Stimulated activated CD8-positive, alpha-beta memory T cell treated with anti-CD3 and anti-CD28 coated beads, Interleukin-7, amount 100 ng/mL, for 48 hours (primary cell): ENCODE measurements at places on chromosomes 6 and 20.

- DNase-seq: no peak
Measured at GRCh38 chr6:81906709-81907204, 154.3 kb upstream of the TENT5A start.

DNA sequence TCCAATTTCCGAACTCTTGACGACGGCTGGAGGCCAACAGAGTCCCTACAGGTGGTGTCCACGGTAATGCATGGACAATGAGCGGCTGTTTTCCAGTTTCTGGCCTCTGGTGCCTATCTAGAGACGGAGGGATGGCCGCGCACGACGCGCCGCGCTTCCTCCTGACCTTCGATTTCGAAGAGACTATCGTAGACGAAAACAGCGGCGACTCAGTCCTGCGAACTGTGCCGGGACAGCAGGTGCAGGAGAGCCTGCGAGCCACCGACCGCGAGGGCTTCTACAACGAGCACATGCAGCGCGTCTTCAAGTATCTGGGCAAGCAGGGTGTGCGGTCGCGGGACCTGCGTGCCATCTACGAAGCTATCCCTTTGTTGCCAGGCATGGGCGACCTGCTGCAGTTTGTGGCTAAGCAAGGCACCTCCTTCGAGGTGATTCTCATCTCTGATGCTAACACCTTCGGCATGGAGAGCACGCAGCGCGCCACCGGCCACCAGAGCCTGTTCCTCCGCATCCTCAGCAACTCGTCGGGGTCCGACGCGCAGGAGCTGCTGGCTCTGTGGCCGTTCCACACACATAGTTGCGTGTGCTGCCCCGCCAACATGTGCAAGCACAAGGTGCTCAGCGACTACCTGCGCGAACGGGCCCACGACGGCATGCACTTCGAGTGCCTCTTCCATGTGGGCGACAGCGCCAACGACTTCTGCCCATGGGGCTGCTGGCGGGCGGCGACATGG, 169.4 kb downstream of the CDK19 start:
- no peak for DNase-seq

DNA sequence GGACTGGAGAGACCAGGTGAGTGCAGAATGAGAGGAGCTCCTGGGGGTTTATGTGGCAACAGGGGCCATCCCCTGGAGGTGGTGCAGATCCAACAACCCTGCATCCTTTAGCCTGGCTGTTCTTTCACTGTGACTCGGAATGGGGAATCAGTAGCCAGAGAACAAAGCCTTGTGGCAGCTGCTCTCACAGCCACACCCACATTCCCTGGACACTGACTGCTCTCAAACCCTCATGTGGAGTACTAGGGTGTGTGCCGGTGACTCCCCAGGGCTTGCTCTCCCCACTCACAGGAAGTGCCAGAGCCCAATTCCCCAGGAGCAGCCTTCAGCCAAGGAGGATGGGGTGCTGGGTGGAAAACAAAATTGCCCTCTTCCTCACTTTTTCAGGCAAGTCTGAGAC, 30.2 kb upstream of the GGTLC1 start:
- DNase-seq: no peak

- no peak for DNase-seq
Measured at GRCh38 chr6:92166666-92167065, 1252.7 kb downstream of the EPHA7 start.

DNA sequence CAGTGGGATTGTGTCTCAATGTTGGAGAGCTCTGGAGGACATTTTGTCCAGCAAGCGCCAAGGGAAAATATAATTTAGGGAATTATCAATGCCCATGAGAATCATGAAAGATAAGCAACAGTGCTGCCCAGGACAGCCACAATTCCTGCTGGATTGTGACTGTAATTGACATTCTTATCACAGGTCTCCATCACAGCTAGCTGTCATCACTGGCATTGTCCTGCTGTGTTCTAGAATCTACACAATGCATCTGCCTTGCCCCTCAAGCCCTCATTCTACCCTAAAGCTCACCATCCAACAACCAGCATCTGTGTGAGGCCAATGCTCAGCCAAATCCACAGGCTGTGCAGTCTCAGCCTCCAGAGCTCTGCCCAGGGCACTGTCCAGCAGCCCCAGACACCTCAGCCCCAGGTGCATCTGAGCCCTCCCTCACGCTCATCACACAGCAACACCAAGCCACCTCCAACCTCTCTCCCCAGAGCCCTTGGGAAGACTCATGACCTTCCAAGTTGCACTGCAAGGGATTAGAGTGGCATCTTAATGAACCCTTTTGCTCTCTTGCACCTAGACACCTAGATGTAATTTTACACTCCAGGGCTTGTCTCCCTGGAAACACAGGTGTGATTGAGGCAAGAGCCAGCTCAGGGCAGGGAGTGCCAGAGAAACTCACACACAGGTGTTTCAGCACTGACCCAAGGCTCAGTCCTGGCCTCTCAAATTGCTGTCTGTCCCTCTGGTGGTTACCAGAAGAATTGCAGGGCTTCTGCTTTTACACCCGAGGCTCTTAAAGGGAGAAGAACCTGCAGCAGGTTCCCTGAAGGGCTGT, 85.2 kb upstream of the PHACTR3 start:
- DNase-seq: no peak

DNA sequence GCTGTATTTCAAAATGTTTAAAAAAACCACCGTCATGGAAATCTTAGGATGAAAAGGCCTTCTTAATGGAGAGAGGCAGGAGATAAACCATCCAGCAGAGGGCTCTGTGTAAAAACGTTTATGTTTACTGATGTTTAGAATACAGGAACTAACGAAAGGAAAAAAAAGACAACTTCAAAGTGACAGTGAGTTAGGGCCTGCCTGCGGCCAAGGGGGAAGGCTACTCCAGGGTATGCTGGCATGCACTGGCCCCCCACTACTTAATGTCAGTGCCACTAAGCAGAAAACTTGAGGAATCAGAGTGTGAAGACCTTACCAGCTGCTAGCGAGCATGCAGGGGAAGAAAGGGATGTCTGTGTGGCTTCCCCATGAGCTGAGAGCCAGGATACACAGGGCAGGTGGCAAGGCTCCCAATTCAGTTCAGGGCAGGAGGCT, 47.7 kb downstream of the AKAP7 start:
- DNase-seq: no peak

DNA sequence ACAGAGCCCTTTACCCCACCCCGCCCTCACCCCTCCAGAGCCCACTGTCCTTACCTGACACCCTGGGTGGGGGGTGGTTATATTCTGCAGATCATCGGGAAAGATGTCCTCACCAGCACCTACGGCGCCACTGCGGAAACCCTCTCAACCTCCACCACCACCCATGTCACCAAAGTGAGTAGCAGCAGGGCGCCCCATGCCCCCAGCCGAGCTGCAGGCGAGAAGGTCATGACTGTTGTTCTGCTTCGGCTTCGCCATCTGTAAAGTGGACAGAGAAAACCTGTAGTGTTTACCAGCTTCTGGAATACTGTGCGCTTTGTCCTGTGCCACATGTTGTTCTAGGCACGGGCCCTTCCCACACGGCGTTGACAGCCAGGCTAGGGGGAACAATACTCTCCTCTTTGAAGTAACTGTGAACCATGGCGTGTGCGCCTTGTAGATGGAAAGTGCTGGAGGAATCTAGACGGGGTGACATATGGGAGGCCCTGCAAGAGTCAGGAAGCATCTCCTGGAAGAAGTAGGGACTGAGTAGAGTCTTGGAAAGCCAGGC, 16.5 kb upstream of the AAR2 start:
- DNase-seq: no peak

GRCh38 chr20:23163562-23163961, 77.4 kb upstream of the CD93 start:
- no peak for DNase-seq

GRCh38 chr6:40718401-40718800, 131.2 kb upstream of the LRFN2 start:
- no peak for DNase-seq

GRCh38 chr6:90326404-90327057, 29.9 kb upstream of the BACH2 start:
- DNase-seq: no peak

- no peak for DNase-seq
Measured at GRCh38 chr6:43308101-43308989, at the start of gene CRIP3. Gene CRIP3 (minus strand): TSS chr6:43308826. CDS start chr6:43308792, 34 bp downstream.

DNA sequence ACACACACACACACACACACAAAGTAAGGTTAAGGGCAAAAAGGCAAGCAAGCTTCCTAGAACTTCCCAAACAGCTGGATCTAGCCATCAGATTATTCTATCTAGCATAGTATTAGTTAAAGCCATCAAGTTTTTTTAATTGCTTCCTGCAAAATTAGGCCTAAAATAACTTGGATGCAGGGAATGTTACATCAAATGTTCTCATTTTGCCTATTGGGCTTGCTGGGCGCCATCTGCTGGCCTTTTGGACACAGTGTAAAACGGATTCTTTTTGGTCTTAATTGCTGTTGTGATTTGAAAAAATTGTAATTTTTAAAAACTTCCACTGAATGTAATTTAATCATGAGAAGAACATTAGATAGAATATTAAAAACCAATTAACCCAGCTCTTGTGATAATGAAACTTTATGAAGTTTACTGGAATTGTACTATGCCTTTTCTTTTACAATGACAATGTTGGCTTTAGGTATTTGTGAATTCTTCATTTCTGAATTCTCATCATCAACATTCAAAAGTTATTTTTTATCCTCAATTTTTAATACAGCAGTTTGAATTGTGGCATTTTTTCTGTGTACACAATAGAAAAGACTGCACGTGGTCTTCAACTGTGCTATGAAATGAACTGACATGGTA, 6.8 kb downstream of the MKKS start:
- DNase-seq: no peak

DNA sequence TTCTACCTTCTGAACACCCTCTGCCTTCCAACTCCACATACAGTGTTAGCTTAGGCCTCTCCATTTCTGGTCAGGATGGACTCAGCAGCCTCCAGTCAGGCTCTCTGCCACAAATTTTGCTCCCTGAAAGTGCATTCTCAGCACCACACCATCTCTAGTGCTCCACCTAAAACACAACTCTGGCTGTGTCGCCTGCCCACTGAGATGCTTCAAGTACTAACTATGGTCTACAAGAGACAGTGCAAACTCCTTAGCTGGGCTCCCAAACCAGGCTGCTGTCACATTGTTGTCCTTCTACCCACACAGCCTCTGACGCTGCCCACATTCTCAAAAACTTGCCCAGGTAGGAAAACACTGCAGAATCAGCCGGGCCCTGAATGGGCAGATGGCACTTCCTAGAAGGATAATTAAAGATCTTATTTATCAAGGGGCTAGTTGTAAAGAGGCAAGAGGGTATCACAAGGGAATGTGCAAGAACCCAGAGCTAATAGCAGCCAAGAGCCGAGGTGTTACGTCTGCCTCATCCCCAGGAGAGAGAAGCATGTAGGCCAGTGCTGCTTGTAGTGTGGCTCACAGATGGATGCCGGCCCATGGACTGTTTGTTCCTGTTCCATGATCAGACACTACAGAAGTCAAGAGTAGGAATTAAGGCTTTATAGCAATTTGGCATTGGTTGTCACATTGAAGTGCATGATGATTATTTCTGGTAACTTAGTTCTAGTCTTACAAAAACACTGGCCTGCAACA, 189.7 kb downstream of the LRFN2 start:
- DNase-seq: no peak

DNA sequence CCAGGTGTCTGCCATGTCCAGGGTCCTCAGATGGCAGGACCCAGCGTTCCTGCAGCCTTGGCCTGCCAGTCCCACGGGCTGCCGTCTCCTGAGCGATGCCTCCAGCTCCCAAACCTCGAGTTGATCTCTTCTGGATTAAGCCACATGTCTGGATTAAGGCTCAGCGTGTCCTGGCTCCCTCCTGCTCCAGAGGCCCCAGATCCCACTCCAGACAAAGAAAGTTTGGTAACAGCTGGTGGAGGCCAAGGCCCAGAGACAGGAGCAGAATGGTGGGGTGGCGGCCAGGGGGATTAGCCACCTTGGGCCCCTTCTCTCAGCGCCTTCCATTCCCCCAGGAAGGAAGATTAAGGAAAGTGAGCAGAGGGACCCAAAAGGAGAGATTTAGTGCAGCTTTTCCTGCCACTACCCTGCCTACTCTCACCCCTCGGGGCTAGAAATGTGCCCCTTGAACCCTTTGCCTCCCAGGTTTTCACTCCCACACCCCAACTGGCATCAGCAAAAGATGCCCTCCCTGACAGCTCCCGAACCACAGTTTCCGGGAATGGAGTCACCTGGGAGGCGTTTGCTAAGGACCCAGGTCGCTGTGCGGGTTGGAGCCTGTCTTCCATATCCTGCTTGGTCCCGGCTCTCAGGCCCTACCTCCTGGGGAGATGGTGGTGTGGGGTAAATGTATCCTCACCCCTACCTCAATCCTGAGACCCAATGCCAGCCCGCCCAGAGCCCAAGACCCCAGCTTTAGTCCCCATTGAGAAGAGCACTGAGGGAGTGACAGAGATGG, 6.9 kb downstream of the SPDEF start:
- no peak for DNase-seq

DNA sequence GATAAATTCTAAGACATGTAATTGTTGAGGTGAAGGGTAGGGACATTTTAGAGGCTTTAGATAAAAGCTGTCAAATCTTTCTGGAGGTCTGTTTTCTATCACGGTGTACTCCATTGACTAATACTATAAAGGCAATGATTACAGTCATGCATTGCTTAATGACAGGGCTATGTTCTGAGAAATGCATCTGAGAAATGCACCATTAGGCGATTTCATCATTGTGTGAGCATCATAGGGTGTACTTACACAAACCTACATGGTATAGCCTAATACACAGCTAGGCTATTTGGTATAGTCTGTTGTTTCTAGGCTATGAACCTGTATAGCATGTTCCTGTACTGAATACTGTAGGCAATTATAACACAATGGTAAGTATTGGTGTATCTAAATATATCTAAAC, 71.3 kb upstream of the FYN start:
- DNase-seq: no peak

DNA sequence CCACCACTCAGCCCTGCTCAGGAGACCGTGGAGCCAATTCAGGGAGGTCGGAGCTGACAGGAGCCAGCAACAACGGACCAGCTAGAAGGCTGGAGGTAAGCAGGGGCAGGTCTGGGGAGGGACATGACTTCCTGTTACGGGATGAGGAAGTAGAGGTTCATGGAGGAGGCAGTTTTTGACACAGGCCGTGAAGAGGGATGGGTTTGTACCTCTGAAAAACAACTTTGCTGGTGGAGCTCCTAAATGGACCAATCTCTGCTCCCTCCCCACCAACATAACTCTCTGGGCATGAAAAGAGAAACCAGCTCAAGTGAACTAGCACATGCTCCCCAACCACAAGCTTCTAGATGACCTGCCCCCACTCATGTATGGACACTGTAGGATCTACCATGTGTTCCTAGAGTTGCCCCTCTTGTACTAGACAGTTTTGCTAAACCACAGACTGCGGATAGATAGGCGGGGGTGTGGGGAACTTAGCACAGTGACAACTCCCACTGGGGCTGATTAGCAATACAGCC, 31.4 kb downstream of the RALGAPA2 start:
- DNase-seq: no peak

- no peak for DNase-seq
Measured at GRCh38 chr6:41455410-41455809, 90.8 kb upstream of the FOXP4 start.

- DNase-seq: no peak
Measured at GRCh38 chr20:37907677-37908401, 4.9 kb downstream of the VSTM2L start.

- no peak for DNase-seq
Measured at GRCh38 chr20:50151034-50151743, 2.3 kb downstream of the PEDS1 start.

- DNase-seq: no peak
Measured at GRCh38 chr20:45230631-45231030, 9.5 kb downstream of the SEMG2 start.
